ENCODE measurements at places on chromosomes 3 and 15.

DNA sequence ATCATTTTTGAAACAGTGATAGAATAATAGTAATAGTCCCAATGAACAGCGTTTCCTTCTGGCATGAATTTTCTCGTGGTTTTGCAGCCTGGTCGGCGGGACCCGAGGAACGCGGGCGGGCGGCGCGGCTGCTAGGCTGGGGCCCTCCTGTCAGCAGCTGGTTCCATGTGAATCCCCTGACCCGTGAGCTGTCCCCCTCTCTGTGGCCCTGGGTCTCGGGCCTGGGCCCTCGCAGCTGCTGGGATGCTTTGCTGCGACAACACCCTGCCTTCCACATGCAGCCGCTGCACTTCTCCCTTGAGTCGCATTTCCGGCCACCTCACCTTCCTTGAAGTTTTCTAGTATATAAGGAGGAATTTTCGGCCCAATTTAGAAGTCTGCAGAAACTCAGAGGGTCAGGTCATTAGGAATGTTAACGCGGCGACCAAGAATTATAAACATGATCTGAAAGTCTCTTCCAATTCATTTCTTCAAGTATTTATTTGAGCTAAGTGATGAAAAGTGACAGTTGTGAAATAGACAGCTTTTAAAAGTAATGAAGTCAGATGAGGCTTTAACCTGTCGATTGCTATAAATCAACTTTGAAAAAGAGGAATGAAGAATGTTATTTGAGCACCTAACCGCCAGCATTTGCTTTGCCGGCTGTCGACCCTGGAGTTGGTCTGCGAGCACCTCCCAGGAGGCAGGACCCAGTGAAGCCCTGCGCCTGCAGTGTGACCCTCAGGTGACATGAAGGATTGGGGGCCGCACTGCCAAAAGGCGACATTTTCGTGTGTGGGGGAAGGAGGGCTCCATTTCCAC lies 27.7 kb downstream of the NR2F2 start:
- DNase-seq: no peak

- DNase-seq: no peak
Measured at GRCh38 chr3:183252973-183253527, at the start of gene B3GNT5. B3GNT5 (plus strand) TSS chr3:183253253; CDS start chr3:183269799, 16,546 bp downstream.

DNA sequence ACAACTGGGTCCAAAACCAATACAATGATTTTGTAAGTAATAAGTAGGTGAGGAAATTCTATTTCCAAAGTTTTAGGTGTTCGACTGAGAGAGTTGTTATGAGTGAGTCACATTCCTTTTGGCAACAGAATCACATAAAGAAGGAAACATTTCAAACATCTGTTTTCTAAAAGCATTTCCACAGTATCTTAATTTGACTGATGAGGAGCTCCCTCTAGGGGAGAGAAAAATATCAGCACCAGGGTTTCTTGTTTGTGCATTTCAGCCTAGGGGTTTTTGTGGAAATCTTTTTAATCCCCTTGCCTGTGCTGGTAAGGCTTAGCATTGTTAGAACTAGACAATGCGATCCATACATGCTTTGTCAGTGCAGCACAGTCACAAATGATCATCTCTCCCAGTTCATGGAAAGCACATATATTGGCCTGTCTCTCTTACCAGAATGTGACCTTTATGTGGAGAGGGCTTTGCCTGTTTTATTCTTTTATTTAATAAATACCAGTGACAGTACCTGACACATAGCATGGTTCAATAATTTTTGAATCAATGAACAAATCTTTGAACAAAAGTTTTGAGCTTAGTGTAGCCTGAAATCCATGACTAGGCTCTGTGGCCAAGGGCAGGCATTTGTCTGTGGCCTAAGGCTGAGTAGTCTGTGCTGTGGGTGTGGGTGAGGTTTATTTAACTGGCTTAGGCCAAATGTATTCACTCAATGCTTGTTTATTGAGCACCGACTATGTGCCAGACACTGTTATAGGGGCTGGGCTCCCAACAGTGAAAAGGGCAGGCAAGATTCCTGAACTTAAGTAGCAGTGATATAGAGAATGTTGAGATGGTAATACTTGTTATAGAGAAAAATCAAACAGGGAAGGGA lies 21.1 kb upstream of the IQCF6 start:
- no peak for DNase-seq

DNA sequence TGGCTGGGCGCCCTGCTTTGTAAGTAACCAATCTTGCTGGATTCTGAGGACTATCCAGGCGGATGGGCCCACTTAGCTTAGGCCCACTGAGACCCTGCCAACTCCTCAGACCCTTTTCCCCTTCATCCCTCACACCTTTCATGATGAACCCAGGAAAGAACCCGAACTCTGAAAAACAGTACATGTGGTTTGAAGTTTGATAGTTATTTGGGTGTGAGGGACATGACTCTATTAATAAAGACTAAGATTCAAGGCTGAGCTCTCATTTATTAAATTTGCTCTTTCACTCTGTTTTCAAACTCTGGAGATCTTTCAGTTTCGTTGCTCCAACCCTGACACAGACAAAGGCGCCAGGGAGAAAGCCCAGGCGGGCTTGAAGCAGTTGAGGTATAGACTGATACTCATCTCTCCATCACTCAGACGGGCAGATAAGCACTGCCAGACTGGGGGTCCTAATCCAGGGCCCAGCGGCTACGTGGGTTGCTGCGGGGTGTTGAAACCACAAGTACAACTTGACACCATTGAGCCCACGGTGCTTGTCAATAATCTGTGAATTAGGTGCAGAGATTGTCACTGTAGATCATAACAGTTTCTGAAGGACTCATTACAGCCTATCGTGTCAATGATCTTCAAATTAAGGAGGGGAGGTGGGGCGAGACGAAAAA lies 7.2 kb upstream of the SOX2 start:
- DNase-seq: no peak

DNA sequence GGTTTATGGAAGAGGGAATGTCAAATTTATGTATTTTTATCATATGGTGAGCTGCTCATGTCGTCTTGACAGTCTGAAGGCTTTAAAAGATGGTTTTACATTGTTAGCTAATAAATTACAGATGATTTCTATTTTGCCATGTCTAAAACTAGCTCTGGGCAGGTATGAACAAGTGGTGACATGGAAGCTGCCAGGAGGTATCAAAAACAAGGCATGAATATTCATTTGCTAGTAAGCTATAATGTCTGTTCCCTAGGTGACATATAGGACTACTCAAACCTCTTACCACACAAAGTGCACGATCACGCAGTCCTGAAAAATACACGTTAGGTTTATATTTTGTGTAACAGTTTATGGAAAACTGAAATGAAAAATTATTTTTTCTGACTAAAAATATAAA lies 34.8 kb downstream of the ST3GAL6 start:
- DNase-seq: no peak

GRCh38 chr3:168216851-168217250 lies 121.1 kb upstream of the GOLIM4 start:
- no peak for DNase-seq

DNA sequence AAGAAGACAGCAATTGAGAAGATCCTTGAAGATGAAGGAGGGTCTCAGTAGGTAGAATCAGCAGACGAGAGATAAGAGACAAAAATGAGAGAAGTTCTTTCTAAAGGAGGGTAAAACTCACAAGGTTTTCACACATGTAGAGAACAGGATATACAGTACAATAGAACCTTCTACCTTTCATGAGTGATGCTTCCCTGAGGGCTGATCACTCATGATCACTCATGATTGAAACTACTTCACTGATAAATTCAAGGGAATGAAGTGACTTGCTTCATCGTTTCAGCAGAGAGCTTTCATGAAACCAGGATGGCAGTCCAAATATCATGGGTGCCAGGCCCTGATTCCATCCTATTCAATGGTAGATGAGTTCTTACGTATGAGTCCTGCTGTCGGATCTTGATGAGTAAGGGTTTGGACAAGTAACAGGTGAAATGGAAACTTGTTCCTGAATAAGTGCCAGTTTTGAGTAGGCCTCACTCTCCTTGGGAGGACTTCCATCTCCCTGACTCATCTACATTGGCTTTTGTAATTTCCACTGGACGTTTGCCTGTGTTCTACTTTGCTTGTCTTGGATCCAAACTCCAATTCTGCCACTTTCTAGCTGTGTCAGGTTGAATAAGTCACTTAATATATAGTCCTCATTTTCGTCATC lies 9.6 kb upstream of the CLDN16 start:
- DNase-seq: no peak

DNA sequence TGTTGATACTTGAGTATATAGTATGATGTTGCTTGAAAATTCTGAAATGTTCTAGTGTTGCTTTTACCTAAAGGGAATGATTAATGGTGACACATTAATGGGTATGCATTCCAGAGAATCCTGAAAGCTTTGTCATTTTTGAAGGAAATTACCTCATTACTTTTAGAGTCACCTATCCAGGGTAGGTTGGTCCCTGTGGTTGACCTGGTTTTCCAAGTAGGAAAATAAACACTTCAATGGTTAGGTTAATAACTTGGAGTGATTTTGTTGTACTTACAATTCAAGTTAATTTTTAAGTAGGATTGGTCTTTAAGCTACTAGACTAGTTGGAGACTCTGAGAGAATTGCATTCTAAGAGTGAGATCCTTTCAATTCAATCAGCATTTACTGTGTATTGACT lies 31.0 kb downstream of the MITF start:
- no peak for DNase-seq

DNA sequence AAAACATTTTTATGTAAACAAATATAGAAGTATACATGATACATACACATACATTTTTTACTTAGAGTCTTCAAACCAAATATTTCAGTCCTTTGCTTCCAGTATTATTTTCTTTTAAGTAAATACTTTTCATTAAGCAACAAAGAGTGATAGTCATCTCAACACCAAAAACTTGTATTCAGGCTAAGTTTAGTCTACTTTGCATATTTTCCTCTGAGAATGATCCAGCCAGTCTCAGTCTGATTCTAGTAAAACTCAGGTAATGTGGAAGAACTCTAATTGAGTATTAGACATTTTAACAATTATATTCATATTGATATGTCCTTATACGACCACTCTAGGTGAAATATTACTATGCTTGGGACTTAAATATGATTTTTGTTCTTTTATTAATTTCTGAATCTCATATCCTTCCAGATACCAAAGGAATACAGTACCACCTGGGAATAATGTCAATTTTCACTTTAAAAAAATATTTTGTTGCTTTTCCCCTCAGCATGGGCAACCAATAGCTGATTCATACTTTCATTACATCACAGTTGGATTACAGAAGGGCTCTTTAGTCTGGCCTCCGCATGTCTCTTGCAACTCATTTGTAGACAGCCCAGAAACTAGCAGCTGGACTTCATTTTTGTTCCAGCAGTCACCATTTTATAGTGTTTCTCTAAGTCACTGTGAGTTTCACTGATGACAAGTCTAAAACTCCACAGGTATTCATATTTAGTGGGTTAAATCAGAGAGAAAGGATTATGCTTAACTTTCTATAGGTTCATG lies 390.4 kb downstream of the ZBTB20 start:
- DNase-seq: no peak

DNA sequence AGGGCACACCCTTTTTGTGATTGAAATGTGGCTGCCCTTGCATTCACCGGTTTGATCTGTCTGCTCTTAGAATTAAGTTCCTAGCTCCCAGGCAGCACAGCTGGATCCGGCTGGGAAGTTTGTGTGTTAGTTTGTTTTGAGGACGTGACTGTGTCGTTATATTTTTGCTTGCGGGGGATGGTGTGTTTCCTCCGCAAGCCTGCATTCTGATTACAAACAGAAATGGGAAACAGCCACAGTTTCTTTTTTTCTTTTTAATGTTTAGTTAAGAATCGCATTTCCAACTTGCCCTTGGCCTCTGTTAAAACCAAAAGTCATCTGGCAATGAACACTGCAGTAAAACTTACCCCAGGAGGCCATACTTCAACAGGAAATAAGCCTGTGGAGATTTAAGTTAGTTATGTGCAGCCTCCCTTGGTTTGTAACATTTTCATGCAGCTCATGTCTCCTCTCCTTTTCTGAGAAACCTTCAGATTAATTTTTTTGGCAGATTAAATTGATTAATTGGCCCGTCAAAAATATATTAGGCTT lies 888 bp downstream of the TMOD3 start:
- DNase-seq: no peak

- DNase-seq: no peak
Measured at GRCh38 chr15:66068801-66069200, 184.7 kb downstream of the MEGF11 start.

DNA sequence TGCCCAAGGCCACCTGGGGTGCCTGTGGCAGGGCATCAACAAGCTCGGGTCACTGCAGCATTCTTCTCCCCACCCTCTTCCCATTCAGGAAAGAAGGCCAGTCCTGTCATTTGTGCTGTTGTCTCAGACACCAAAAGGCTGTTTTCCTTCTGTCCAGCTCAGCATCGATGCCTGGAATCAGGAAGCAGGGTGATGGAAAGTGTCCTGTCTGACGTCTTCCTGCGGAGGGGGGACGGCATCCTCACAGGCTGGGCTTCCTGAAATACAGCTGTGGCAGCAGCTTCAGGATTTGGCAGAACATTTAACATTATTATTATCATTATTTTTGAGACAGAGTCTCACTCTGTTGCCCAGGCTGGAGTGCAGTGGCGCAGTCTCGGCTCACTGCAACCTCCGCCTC lies 33.0 kb upstream of the ANKDD1A start:
- DNase-seq: no peak

- DNase-seq: no peak
Measured at GRCh38 chr3:45208586-45208985, 17.5 kb downstream of the TMEM158 start.

DNA sequence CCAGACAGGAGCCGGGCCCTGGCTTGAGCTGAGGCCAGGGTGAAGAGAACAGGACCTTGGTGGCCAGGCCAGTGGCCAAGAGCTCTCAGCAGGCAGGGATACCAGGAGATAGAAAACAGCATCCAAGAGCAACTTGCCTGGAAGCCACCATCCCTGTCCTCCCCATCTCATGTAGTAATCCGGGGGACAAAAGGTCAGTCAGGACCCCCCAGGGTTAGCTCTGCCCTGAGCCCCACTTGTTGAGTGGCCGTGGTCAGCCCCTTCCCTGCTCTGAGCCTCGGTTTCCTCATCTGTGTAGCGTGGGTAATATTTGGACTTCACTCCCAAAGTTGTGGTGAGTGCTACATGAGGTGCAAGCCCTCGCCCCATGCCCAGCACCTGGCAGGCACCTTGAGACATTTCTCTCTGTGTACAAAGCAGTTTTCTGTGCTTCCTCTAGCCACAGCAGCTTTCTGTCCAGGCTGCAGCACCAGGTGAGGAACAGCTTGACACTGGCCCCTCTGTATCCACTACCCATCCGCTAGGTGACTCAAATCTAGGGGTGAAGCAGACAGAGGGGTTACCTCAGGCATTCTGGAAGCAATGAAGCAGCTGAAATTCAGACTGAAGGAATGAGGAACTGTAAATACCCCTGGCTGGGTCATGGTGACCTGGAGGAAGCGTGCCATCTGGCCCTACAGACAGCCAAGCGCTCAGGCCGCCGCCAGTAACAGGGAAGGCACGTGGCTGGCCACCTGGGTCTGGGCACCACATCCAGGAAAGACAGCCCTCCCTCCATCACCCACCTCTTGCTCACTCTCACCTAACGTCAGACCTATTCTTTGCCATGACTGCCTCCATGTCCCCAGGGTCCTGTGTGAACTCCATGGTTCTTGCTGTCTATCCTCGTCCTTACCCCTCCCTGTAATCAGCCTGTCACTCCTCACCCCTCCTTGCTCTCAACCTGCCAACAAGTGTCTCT lies 6.7 kb downstream of the CISH start:
- no peak for DNase-seq

GRCh38 chr3:6726811-6727210 lies 134.1 kb upstream of the GRM7 start:
- DNase-seq: no peak

GRCh38 chr3:13890377-13891016 lies 10.6 kb upstream of the WNT7A start:
- DNase-seq: no peak

GRCh38 chr15:92178911-92179310 lies 214.8 kb upstream of the ST8SIA2 start:
- no peak for DNase-seq

- no peak for DNase-seq
Measured at GRCh38 chr15:37618353-37618752, 316.1 kb upstream of the TMCO5A start.

- DNase-seq: no peak
Measured at GRCh38 chr3:120982608-120983320, 74.8 kb downstream of the STXBP5L start.
